ENCODE measurements at places on chromosomes 1 and 21.
A peak's percentile ranks its signal among the peaks of the same experiment; 100 is the strongest.

- DNase-seq = no peak
These were observed 91.9 kb downstream of the RYR2 start for GRCh38 chr1:237133921-237134320.

GRCh38 chr1:24966724-24967346 lies 36.8 kb upstream of the RUNX3 start:
- peak; percentile 27 for DNase-seq

- peak; percentile 65 for DNase-seq
These were observed 63.5 kb upstream of the SSX2IP start for GRCh38 chr1:84753516-84754385.

DNA sequence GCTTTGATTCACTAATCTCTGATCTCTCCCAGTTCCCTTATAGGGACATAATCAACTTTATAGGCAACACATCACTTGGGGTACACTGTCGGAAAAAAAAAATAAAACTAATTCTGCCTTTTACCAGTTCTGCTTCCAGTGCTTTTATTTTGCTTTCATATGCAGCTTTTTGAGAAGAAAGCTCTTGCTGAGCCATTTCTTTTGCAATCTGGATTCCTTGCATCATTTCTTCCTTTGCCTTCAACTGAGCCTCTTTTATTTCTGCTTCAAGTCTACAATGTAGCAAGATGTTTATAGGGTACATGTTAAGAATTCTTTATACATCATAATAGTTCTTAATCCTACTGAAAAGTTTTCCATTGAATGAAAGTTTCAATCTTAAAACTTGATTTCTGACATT lies 30.6 kb downstream of the KIF14 start:
- DNase-seq = no peak

DNA sequence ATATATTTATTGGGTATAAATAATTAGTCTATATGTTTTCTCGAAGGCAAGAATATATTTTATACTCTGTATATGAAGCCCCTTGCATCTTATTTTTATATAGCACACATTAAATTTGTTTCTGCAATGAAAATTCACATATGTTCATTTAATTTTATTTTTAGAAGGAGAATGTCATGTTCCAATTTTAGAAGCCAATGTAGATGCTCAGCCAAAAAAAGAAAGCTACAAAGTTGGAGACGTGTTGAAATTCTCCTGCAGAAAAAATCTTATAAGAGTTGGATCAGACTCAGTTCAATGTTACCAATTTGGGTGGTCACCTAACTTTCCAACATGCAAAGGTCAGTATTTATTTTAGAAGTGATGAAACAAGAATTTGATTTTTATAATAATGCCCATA lies 16.6 kb downstream of the CFHR5 start:
- DNase-seq = no peak

- no peak for DNase-seq
These were observed 85.4 kb upstream of the PBX1 start for GRCh38 chr1:164473544-164473943.

GRCh38 chr1:160408864-160409263 lies 8.5 kb downstream of the VANGL2 start:
- DNase-seq = no peak

- DNase-seq = no peak
These were observed 6.9 kb downstream of the PLPP3 start for GRCh38 chr1:56572334-56573050.

DNA sequence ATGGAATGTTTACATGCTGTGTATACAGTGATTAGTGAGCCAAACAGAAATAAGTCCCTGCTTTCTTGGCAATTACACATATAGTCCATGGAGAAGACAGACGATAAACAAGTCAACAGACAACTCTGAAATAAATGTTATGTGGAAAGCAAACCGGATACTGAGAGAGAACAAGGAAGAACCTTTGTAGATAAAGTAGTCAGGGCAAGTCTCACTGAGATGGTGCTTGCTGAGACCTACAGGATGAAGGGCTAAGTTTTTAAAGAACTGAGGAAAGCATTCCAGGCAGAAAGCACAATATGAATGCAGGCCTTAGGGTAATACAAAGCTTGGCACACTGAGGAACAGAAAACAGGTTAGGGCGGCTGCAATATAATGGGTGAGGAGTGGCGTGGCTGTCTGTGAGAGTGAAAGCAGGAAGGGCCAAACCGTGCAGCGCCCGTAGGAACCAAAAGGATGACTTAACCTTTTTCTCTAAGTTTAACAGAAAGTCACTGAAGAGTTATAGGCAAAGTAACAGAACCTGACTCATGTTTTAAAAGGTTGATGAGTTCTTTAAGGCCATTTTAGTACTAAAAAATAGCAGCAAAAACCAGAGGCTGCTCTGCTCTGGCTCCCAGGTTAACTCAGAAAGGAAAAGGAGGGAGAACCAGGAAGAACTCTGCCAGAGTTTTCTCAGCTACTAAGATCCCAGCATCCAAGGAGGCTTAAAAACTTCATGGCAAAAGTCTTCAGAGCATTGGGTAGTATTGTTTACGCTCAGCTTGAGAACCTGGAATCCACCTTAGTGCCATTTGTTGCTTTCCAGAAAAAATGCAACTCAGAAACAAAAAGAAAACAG lies 8.7 kb upstream of the TTF2 start:
- peak; percentile 11 for DNase-seq

DNA sequence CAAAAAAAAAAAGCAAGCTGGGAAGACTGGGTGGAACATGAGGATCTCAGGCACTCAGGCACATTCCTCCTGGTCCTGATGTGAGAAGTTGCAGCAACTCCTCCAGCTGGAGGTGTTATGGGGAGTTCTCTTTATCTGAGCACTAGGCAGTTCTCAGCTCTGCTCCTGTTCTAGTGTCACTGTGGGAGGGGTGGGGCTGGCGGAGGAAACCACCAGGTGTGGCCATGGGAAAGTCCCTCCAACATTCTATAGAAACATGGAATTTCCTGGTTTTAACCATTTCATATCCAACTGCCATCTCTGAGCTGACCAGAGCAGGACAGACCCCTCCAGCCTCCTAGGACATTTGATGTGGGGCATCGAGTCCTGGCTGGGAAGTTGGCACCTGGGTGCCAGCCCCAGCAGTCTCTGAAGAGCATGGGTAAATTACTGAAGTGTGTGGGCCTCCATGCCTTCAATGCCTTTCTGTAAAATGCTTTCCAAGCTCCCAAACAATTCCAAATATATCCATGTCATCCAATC lies 804 bp upstream of the IKBKE start:
- no peak for DNase-seq

DNA sequence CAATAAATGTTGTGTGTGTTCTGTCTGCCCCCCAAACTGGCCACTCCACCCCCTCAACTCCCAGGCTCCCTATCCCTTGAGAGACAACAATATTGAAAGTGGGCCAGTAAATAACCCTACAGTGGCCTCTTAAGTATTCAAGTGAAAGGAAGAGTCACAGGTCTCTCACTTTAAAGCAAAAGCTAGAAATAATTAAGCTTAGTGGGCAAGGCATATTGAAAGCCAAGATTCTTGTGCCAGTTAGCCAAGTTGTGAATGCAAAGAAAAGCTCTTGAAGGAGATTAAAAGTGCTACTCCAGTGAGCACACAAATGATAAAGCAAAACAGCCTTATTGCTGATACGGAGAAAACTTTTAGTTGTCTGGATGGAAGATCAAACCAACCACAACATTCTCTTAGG lies 158.4 kb downstream of the GABPA start:
- DNase-seq = no peak

- DNase-seq = no peak
These were observed 348.2 kb downstream of the MATN1 start for GRCh38 chr1:30375156-30375555.

DNA sequence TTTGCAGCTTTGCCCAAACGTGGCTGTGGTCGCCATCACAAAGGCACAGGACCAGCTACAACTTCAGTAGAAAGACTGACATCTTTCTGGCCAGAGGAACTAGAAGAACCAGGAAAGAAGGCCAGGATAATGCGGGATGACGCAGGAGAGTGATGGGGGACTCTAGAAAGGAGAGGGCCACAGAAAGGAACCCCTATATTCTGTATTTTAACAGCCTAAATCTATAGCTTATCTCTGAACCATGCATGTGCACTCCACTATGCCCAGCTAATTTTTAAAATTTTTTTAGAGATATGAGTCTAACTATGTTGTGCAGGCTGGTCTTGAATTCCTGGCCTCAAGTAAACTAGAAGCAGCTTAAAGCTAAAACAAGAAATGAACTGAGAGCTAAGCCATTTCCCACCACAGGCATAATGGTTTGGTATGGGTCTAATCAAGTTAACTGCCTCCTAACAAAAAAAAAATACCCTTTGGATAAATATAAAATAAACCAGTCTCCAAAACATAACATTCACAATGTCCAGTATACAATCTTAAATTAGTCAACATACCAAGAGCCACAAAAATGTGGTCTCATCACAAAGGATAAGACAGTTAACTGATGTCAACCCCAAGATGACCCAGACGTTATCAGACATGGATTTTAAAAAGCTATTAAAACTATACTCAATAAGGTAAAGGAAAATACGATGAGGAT lies 18.0 kb downstream of the LTN1 start:
- no peak for DNase-seq

DNA sequence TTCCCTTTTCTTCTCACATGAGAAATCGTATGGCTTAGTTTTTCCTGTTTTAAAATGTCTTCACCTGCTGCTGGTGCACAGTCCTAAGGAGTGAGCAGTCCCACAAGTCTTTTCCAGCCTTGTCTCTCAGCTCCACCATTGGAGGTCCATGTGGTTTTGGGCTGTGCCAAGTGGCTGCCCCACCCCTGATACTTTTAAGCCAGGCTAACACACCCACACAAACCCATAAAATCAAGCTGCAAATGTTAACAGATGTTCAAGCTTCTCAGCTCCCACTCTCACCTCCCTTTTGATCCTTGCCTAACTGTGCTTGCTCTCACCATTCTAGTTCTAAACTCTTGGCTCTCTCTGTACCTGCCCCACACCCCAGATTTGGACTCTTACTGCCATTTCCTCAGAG lies 74.5 kb upstream of the COL24A1 start:
- no peak for DNase-seq

DNA sequence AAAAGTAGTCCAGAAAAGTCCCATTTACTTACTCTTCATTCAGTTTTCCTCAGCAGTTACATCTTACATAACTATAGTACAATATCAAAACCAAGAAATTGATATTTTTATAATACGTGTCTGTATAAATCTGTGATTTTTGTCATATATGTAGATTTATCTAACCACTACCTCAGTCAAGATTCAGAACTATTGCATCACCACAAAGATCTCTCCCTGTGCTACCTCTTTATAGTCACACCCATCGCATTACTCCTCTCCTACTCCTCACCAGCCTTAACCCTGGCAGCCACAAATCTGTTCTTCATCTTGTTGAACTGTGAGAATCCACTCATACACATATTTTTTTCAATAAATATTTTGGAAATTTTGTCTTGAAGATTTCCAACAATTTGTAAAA lies 72.5 kb downstream of the RALGPS2 start:
- DNase-seq = no peak

DNA sequence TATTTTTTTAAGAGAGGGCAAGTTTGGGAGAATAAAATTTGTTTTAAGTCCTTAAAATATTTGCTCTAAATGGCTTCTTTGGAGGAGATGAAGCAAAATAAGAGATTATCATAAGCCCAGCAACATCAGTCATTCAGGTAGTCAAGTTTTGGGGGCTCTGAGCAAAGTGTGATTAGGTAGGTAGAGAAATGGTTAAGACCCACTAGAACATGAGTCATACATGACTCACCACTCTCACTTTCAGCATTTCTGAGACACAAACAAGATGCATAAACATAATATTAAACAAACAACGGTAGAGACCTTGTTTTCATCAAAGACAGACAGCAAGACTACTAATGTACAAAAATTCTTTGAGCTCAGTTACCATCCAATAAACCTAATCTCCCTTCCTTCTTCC lies 272.2 kb downstream of the LMO4 start:
- no peak for DNase-seq

DNA sequence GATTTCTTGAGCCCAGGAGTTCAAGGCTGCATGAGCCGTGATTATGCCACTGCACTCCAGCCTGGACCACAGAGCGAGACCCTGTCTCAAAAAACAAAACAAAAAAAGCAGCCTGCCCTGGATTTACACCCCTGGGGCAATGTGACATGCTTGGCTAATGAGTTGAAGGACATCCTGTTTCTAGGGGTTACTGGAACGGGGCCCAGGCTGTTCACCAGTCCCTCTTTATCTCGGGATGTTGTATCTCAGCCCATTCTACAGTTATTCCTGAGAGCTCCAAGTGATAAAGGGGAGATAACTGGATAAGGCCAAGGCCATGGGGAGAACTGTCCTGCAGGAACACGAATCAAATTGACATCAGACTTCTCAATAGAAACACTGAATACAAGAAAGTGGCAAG lies 21.7 kb upstream of the S100A2 start:
- no peak for DNase-seq

GRCh38 chr1:118396829-118397495 lies 211.9 kb upstream of the SPAG17 start:
- DNase-seq = no peak

DNA sequence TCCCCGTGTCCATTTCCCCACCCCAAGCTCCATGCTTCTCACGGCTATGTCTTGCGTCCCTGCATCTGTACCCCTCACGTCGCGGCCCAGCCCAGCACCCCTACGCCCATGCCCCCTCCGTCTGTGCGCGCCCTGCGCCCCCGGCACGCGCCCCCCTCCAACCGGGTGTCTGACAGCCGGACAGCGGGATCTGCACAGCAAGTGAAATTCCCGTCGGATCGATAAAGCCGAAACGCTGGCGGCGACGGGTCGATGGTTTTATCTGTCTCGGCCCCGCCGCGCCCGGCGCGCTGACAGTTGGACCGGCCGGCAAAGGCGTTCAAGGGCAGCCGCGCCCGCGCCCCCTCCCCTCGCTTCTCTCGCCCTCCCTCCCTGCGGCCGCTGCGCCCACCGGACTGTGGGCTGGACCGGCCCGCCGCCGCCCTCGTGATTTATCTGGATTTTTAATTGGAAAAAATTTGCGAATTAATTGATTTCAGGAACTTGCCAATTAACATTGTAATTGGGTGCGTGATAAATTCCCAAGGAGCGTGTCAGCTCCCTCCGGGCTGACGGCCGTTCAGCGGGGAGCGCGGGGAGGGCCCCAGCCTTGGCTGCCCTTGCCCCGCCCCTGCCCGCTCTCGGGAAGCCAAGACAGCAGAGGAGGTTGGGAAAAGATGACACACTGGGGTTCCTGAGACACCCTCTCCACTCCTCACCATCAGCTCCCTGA lies 57.1 kb downstream of the TMEM53 start:
- DNase-seq = no peak

GRCh38 chr1:15100121-15100879 lies 53.2 kb upstream of the TMEM51 start:
- DNase-seq = peak; percentile 49

- peak; percentile 24 for DNase-seq
These were observed 174.7 kb downstream of the HHIPL2 start for GRCh38 chr1:222373216-222373615.

- DNase-seq = peak; percentile 89
These were observed 81.9 kb upstream of the HAO2 start for GRCh38 chr1:119286587-119287181.

GRCh38 chr21:37563641-37564340 lies 197.2 kb downstream of the DYRK1A start:
- peak; percentile 69 for DNase-seq

- no peak for DNase-seq
These were observed 392.7 kb upstream of the LRRC7 start for GRCh38 chr1:69175053-69175452.

- no peak for DNase-seq
These were observed 42.4 kb downstream of the MTARC1 start for GRCh38 chr1:220828950-220829586.
